Activated CD4-positive, alpha-beta T cell treated with anti-CD3 and anti-CD28 coated beads, Interleukin-2, amount 10 ng/mL, durations not matched to agents 7 days and 5 days (primary cell): ENCODE measurements at places on chromosomes 7 and 10. TPM values are rescaled to one million over a fixed set of nuclear protein-coding genes. Genes with fewer than 3 reads are reported as not detected.

ADAM12 gene
- total RNA-seq = 0.65 TPM

ANKRD61 gene
- not detected for total RNA-seq

- no peak for DNase-seq
These were observed 101.2 kb downstream of the RPS24 start for GRCh38 chr10:78134773-78135306.

PON3 gene
- not detected for total RNA-seq

WEE2 gene
- not detected for total RNA-seq

MMRN2 gene
- not detected for total RNA-seq

DNA sequence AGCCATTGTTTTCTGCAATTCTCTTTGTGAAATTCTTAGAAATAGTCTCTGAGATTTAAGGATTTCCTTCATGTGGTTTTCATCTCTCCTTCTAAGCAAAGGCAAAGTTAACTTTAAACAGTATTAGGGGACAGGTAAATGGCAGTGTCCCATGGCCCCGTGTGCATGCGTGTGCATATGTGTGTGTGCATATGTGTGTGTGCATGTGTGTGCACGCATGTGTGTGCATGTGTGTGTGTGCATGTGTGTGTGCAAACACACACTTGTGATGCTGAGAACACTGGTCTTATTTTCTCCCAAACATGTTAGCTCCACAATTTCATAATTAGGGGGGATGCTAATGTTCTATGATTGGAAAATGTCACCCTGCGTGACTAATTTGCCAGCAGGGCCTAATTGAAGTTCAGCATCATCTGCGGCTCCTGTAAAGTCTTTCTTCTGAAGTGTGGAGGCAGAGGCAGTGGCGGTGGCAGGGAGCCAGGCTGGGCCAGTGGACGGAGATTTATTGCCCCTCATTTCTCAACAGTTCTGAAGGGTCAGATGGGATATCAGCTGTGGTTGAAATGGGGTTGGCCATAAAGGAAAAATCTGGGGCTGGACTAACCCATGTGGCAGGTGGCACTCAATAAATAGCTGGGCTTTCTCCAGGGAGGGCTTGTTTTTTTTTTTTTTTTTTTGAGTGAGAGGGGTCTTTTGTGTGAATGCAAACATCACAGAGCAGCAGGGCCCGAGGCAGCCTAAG is 289.3 kb upstream of the PODXL start:
- no peak for DNase-seq
